Vagina (tissue), 2 donors: ENCODE measurements at places on chromosomes 5 and 9. TPM values are rescaled to one million over a fixed set of nuclear protein-coding genes. Genes with fewer than 3 reads are reported as not detected.

DNA sequence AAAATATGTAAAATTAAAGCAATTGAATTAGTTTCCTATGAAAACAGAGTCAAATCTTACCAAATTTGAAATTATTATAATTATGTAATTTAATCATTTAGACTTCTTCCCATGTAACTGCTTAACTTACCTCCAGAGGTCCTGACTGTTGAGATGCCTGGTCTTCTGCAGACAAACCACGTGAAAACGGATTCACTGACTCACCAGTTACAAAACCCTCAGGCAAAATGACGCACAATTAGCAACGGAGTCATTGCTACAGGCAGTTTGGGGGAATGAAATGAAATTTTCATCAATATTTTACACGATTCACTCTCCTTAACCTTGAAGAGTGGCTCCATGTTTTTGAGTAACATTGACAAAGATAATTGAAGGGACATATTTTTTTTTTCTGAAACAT lies 460.8 kb downstream of the MTRR start:
- DNase-seq, result no peak

DNA sequence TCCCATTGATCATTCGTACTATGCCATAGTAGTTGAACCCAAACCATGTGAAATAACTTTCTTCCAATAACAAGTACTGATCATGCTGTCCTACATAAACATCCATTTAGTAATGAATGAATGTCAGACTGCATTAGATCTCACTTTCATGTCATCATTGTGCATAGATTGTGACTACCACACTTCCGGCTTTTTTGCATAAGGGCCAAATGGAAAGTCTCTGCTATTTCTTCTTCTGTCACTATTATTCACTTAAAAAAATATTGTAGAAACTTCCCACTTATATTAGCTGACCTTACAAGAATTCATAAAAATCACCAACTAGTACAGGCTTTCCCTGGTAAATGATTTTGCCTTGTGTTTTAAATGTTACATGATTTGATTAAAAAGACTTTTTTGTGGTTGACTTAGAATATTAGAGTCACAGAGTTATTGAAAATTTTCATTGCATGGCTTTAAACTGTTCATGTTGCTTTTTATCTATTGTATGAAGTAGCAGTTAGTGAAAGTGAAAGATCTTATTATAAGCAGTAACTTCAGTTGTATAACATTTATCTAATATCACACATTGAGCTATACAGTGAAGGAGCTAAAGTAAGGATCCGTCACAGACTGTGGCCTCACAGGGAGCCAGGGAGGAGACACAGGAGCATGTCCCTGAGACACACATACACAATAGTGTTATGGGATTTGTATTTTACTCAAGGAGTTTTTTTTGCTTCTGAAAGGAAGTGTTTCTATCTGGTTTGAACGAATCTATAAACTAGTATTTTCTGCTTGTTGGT lies 33.9 kb downstream of the LMNB1 start:
- DNase-seq, result no peak

DNA sequence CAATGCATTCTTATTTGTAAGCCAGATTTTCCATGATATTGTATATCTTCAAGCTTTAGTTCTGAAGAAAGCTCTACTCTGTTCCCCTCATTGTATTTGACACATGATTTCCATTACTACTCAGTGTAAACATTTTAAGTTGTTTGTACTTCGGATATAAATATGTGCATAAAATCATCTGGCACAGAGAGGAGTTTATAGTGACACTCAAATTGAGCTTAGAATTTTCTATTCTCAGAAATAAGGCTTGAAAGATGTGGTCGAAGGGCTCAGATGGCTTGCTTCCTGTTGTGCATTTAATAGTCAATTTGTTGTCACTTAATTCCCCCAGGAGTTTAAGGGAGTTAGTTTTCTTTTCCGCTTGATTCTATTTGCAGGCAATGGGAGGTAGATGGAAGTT lies 88.8 kb downstream of the PPIC start:
- DNase-seq, result no peak

PKN3 gene
- total RNA-seq, result 8.3 TPM

PCDHA1 gene
- total RNA-seq, result not detected

PCDH1 gene
- total RNA-seq, result 38.8 TPM

SV2C gene
- 3.4 TPM for total RNA-seq
